K562 (cell line): ENCODE measurements at places on chromosomes 7 and 10. TPM values are rescaled to one million over a fixed set of nuclear protein-coding genes. Genes with fewer than 3 reads are reported as not detected.

DNA sequence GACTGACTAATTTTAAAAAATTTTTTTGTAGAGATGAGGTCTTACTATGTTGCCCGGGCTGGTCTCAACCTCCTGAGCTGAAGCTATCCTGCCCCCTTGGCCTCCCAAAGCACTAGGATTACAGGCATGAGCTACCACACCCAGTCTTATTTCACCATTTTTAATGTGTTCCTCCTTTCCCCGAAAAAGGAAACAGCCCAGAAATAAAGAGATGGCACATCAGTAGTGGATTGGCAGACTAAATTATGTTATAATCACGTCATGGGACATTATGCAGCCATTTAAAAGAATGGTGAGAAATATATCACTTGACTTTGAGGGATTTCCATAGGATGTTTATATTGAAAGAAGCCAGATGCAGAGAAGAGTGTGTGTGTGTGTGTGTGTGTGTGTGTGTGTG lies 40.5 kb downstream of the CAPZA2 start:
- no peaks in the 10 kb centered on the region; the same call in 1 of the 2 replicates for H3K4me1 ChIP-seq
- H3K27me3 ChIP-seq, result no peaks in the 10 kb centered on the region
- no peak overlapping the region for H3K27ac ChIP-seq
- H3K36me3 ChIP-seq, result peaks cover 71% of the 10 kb centered on the region
- no peak overlapping the region for H3K4me3 ChIP-seq
- DNase-seq, result no peak

- H3K27me3 ChIP-seq, result no peaks in the 10 kb centered on the region
- H3K4me3 ChIP-seq, result no peak overlapping the region
- no peak overlapping the region for H3K27ac ChIP-seq
- no peak for DNase-seq
- peaks cover 67% of the 10 kb centered on the region; the same call in 2 of the 3 replicates for H3K36me3 ChIP-seq
These were observed 138.7 kb downstream of the MAPK8 start for GRCh38 chr10:48444861-48445841.

- H3K27me3 ChIP-seq, result no peaks in the 10 kb centered on the region
- no peak overlapping the region for H3K27ac ChIP-seq
- H3K4me3 ChIP-seq, result no peak overlapping the region
- H3K36me3 ChIP-seq, result peaks cover 97% of the 10 kb centered on the region
- no peak for DNase-seq
These were observed 28.9 kb downstream of the PSAP start for GRCh38 chr10:71821909-71822763.

DNA sequence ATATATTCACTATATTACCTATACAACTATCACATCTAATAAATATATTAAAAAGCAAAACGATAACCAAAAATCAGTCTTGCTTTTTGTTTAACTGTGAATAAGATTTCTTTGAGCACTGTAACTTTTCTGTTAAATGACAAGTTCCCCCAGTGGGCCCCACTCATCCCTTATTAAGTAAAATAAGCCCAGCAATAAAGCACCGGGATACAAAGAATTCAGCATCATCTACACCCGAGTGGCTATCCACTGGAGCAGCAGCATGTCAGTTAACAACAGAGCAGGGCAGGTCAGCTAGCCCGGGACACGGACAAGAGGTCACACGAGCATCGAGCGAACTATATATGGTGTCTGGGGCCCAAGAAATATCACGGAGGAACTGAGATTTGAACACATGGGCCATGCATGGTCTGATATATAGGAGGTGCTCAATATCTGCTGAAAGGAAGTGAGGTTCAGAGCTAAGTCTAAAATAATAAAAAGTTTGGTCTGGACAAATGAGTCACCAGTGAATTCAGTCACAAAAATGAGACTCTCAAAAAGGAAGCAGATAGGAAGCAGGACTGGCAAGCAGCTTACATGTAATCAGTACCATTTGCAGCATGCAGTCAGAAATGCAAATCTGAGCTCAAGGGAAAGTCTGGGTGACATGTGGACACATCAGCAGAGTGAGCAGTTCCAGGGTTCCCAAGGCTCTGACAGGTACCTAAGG lies 4.1 kb downstream of the ERCC6 start:
- peaks cover 36% of the 10 kb centered on the region for H3K36me3 ChIP-seq
- DNase-seq, result no peak
- peaks cover 22% of the 10 kb centered on the region; the same call in 2 of the 3 replicates for H3K4me1 ChIP-seq

- peaks cover 14% of the 10 kb centered on the region for H3K27me3 ChIP-seq
- DNase-seq, result no peak
- H3K27ac ChIP-seq, result no peak overlapping the region
These were observed 20.9 kb upstream of the PARD3 start for GRCh38 chr10:34835908-34836508.

GRCh38 chr7:6615723-6616555 lies 529 bp downstream of the ZNF853 start:
- no peak overlapping the region for H3K4me3 ChIP-seq
- no peak overlapping the region for H3K27ac ChIP-seq
- DNase-seq, result no peak
- no peaks in the 10 kb centered on the region for H3K4me1 ChIP-seq
- peaks cover 72% of the 10 kb centered on the region for H3K27me3 ChIP-seq
- H3K36me3 ChIP-seq, result no peaks in the 10 kb centered on the region

DNA sequence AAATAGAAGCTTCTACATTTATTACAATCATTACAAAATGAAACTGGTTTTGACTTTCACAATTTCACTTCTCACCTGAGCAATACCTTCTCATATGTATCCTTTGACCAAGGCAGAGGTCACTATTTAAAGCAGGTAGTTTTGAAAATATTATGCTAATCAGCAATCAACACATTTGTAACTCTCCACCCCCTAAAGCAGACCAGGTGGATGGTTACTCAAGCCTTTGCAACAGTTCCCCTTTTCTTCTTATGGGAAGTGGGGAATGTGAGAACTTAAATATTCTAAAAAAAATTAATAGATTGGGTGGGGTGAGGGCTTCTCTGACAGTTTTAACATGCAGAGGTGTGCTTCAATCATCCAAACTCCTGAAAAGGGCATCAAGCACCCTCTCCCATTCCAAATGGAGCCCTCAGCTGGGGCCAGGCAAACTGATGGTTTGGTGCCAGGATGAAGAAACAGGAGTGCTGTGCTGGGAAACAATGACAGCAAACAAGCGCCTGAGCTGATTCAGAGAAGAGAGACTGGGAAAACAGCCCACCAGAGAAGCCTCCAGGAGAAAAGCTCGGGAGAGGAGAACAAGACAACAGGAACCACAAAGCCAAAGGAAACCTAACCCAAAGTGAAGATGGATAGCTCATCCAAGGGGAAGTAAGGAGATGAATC lies 17.1 kb downstream of the RAPGEF5 start:
- H3K4me1 ChIP-seq, result peaks cover 3% of the 10 kb centered on the region; the same call in 1 of the 3 replicates
- H3K4me3 ChIP-seq, result no peak overlapping the region
- DNase-seq, result no peak
- H3K27me3 ChIP-seq, result no peaks in the 10 kb centered on the region
- H3K27ac ChIP-seq, result no peak overlapping the region

DNA sequence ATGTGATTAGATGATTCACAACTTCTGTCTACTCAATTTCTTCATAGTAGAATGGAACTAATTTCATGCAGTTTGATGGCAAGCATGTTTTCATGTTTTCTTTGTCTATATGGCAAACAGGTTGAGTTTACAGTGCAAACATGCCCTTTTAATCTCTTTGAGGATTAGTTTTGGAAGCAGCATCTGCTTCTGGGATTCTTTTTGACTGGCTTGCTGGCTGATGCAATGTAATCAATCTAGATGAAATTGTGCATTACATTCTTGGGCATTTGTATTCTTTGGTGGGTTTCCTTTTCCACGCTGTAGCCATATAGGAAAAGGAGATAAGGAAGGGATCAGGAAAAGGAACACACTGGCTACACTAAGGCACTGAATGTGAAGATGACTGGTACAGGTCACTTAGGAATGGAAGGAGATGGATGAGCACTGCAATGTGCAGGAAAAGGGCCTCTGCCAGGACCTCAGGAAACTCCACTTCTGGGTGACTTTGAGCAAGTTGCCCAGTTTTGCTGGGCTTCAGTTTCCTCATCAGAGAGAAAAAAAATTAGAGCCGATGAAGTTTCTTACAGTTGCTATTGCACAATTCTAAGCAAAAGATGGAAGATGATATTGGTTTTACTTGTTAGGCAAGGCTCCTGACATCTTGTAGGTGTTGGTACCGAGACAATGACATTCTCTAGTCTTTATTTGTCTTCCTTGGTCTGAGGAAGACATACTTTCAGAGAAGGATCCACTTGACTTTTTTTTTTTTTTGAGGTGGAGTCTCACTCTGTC lies 269.1 kb downstream of the SUGCT start:
- no peak overlapping the region for H3K27ac ChIP-seq
- H3K4me3 ChIP-seq, result no peak overlapping the region
- DNase-seq, result no peak
- no peaks in the 10 kb centered on the region for H3K36me3 ChIP-seq
- H3K27me3 ChIP-seq, result no peaks in the 10 kb centered on the region

STK31 gene
- total RNA-seq, result 0.09 and 0.20 TPM in 2 replicates

SMARCD3 gene
- 2.3 and 3.6 TPM in 2 replicates for total RNA-seq
